A549 (cell line): ENCODE measurements at places on chromosomes 6 and 20.

- DNase-seq: no peak
Observed at GRCh38 chr6:16623029-16623653, 138.1 kb downstream of the ATXN1 start.

DNA sequence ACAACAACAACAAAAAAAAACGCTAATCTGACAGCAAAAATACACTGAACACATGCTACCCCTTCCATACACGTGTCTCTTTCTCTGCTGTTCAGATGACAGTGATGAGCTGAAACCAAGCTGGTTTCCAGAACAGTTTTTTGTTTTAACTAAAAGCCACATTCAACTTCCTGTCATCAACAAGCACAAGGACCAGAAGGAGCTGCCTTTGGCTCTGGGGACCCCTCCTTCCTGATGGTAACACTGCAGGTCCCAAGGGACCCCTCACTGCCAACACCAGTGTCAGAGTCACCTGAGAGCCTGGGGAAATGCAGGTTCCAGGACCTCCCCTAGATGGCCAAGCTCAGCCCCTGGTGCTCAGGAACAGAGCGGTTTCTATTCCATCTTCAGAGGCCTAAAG is 6.0 kb downstream of the CST7 start:
- no peak for DNase-seq

DNA sequence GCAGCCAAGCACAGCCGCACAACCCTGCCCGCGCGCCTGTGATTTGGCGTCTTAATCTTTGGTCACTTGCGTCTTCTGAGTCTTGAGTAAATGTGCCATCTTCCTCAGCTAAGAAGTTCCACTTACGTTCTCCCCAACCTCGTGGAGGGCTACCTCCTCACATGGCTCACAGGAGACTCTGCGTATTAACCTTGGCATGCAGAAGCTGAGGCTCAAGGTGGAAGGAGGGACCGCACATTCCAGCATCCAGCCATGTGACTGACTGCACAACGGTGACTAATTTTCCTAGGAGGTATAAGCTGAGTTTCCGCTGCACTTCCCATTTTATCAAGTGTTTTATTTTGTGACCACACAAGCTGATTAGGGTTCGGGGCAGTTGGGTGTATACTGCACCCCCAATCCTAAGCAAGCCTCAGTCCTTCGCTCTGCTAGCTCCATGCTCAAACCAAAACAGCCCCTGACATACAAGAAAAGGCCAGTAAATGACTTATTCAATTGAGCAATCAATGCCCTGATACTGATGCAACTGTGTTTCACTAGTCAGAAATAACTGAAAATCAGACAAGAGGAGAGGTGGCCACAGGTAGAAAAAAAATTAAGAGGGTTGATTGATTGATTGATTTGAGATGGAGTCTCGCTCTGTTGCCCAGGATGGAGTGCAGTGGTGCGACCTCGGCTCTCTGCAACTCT is 7.0 kb downstream of the BEND3 start:
- no peak for DNase-seq

- no peak for DNase-seq
Observed at GRCh38 chr20:58661598-58662473, 10.8 kb downstream of the STX16 start.

DNA sequence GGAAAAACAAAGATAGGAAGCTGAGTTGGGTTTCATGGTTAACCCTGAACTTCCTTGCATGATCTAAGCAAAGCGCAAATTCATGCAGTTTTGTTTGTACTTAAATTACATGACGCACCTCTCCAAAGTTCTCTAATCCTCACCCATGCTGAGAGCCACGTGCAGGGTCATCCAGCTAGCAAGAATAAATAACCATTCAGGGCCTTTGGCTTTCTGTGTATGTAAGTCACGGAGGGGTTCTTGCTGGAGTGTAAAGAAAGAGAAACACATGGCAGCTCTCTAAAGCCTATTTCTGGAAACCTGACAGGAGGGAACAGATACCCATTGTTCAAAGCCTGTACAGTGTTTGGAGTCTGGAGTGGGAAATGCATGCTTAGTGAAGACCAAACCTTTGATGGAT is 171.7 kb upstream of the CCN2 start:
- no peak for DNase-seq

DNA sequence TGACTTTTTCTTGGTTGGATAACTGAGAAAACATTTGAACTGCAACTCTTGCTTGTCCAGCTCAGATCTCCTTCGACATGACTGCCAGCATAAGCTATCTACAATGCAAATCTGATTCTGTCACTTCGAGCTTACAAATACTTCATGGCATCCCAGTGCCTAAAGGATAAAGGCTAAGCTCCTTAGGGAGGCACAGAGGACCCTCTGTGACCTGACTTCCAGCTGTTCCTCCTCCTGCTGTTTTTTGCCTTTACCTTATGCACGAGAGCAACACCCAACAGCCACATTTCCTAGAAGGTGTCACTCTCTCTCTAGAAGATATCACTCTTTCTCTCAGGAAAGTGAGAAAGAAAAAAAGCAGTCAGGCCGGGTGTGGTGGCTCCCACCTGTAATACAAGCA is 23.4 kb downstream of the SLC17A5 start:
- DNase-seq: no peak

DNA sequence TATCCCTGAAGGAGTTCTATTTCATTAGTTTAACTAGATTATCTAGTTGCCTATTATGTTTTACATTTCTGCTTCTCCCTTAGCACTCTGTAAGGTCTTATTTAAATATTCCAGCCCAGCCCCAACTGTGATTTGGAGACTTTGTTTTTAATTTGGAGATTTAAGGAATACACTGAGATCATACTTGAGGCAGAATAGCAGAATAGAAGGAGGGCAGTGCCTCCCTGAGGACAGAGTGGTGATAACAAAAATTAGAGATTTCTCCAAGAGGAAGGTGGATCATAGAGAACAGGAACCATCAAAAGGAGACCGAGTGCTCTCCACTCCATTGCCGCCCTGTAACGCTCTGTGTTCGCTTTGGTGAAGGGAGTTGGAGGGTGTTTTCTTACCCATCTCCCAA is 14.8 kb upstream of the CD164 start:
- peak; percentile 11 for DNase-seq

DNA sequence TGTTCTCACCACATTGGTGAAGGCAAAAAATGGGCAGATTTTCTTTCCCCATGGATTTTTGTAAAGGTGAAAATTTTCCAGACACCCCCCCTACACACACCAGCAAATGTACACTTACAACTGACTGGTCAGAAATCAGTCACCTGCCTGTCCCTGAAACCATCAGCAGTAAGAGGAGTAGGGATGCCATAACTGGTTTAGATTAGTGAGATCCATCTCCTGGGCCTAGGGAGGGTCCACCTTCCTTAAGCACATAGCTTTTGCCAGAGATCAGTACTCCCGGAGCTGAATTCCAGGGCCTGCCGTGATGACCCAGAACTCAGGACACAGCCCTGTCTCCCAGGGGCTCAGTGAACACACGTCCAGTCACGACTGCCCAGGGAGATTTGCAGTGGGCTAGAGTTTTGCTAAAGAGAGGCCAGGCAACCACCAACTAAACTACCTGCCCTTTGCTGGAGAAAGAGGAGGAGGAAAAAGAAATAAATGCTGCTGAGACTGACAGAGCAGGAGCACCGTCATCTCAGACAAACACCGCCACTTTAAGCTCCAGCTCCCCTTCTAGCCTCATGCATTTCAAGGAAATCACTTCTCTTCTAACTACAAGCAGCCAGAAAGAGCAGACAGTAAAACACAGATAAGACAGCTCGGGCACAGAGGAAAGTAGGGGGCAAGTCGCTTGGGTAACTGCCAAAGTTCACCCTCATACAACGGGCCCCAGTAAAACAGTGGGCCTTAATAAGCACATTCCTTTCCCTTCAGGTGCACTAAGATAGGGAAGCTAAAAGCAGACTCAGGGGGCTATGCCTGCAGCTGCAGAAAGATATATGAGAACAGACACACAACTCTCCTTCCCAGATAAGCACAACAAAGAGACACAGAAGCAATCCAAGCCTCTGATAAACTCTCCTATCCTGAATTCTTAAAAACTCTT is 82.6 kb upstream of the SPTLC3 start:
- DNase-seq: no peak

GRCh38 chr6:128993166-128993565 is 110.2 kb downstream of the LAMA2 start:
- DNase-seq: no peak

- DNase-seq: no peak
Observed at GRCh38 chr6:119196715-119197114, 118.3 kb upstream of the FAM184A start.

GRCh38 chr6:108744244-108744972 is 103.8 kb upstream of the ARMC2 start:
- DNase-seq: no peak

GRCh38 chr20:50590348-50590664 is 80.1 kb downstream of the PTPN1 start:
- no peak for DNase-seq

DNA sequence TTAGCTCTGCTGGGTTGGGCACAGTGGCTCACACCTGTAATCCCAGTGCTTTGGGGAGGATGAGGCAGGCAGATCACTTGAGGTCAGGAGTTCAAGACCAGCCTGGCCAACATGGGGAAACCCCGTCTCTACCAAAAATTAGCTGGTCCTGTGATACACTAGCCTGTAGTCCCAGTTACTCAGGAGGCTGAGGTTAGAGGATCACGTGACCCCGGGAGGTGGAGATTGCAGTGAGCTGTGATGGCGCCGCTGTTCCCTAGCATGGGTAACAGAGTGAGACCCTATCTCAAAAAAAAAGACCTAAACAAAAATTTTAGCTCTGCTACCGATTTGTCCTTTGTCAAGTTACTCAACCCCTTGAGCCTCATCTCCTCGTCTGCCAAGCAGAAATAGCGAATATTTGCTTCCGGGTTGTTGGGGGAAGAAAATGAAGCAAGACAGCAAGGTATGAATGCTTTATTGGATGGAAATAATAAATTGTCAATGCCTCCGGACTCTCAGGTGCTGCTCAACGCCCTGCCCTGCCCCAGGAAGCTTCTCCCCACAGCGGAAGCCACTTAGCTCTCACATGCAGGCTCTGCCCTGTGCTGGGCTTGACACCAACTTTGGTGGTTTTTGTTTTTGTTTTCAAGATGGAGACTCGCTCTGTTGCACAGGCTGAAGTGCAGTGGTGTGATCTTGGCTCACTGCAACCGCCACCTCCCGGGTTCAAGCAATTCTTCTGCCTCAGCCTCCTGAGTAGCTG is 24.9 kb upstream of the ITCH start:
- DNase-seq: no peak

DNA sequence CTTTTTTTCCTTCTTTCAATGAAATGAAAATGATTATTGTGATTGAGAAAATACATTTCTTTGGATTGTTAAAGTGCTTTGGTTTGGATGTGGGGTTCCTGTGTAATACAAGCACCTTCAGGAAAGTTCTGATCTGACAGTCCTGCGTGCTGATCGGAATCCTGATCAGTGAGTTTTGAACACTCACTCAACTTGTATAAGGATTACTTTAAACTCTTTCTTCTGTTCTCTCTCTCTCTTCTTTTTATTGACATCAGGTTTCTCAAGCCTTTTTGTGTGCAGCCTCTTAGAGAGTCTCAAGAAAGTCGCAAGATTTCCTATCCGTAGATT is 710 bp downstream of the TINAG start:
- DNase-seq: no peak

- DNase-seq: no peak
Observed at GRCh38 chr6:129929433-129929832, 68.3 kb upstream of the TMEM244 start.

DNA sequence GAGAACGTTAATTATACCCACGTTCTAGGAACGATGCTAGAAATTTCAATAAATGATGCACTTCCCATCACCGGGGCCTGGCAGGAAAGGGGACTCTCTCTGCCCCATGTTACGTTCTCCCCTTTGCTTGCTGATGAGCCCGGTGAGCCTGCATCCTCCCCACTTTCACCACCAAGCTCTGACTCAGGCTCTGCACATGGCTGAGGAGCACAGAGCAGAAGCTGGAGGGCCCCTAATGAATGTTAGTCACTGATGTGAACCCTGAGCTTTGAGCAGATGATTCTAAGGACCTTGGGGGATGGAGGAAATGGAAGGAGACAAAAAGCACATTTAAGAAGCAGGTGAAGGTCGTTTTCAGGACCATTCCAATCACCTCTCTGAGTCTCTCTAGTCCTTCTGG is 468.2 kb upstream of the ARID1B start:
- no peak for DNase-seq

GRCh38 chr6:123849406-123849805 is 45.7 kb downstream of the NKAIN2 start:
- no peak for DNase-seq

GRCh38 chr20:58019027-58019849 is 209.2 kb downstream of the ANKRD60 start:
- no peak for DNase-seq

- no peak for DNase-seq
Observed at GRCh38 chr6:131258816-131259476, 123.7 kb downstream of the AKAP7 start.

DNA sequence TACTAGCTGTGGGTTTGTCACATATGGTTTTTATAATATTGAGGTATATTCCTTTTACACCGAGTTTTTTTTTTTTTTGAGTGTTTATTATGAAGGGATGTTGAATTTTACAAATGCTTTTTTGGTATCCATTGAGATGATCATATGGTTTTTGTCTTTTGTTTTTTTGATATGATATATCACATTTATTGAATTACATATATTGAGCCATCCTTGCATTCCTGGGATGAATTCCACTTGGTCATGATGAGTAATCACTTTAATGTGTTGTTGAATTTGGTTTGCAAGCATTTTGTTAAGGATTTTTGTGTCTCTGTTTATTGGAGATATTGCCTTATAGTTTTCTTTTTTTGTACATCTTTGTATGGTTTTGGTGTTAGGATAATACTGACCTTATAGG is 3.3 kb upstream of the ZNF337 start:
- peak; percentile 53 for DNase-seq

DNA sequence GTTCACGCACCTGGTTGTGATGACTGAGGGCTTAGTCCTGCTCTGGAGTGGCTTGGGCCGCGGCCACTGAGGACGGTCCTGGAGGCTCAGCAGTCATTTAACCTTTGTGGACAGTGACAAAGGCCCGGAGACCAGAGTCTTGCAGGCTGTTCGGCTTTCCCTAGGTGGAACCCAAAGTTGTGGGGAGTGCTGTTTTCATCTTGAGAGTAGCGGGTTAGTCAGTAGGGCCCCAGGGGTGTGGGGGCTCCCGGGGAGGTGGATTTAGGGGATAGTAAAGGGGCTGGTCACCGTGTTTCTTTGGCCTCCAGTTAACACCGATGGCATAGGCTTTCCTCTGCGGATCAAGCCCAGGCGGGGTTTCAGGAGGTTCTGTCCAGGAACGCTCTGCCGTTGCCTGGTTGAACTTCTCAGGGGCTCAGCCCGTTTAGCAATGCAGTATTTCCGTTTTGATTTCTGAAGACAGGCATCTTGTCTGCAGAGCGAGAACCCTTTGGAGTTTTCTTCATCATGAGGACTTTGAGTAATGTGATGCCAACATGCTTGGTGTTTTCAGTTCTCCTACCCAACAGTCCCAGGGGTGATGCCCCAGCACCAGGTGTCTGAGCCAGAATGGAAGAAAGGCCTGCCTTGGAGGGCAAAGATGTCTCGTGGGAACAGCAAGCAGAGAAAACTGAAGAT is 31.8 kb downstream of the ZNF831 start:
- DNase-seq: no peak

DNA sequence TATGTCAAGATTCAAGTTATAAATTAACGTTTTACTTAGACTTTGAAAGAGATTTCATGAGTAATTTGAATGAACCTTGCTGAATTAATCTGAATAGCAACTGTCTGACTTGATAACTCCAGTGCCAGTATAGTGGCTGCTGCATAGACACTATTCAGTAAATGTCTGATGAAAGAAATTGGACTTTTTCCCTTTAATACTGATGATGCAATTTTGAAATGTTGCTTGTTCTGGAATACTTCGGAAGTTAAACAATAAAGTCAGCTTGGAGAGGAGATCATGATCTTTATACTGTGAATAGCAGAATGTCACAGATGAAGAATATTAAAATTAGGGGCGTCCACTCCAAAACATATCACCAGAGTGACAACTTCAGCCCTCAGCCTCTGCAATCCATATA is 3.6 kb upstream of the PGBD1 start:
- no peak for DNase-seq
